Stimulated activated CD4-positive, alpha-beta T cell treated with anti-CD3 and anti-CD28 coated beads, Interleukin-1b, Interleukin-23, amount 100 ng/mL, for 4 hours (primary cell): ENCODE measurements at places on chromosomes 12 and 14.

- DNase-seq, result no peak
These were observed 331.5 kb downstream of the LRIG3 start for GRCh38 chr12:58588770-58589169.

DNA sequence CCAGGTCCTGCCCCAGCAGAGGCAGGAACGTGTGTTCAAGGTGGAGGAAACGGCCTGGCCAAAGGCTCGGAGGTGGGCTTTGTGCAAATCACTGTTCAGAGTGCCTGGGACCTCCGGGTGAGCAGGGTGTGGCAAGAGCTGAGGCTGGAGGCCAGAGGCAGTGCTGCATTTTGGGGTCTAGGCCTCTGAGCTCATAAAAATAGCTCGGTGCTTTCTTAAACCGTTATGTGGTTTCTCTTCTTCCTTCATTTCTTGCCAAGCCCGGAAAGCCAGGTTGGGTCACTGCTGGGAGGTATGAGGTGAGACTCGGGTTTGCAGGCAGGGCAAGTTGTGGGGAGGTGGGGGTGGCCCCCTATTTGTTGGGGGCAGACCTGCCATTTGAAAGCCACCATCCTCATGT is 178.8 kb upstream of the MYL2 start:
- DNase-seq, result no peak

- DNase-seq, result no peak
These were observed 26.8 kb upstream of the BMAL2 start for GRCh38 chr12:27305673-27306456.

GRCh38 chr14:51963286-51963685 is 26.1 kb upstream of the RTRAF start:
- no peak for DNase-seq

GRCh38 chr12:11601647-11602046 is 47.8 kb upstream of the ETV6 start:
- no peak for DNase-seq

- DNase-seq, result no peak
These were observed 132.8 kb downstream of the TTLL5 start for GRCh38 chr14:75793806-75794205.

GRCh38 chr12:93990832-93991803 is 157.3 kb upstream of the PLXNC1 start:
- no peak for DNase-seq

- DNase-seq, result no peak
These were observed 4.2 kb upstream of the LIN7A start for GRCh38 chr12:80941916-80942315.

GRCh38 chr12:59010941-59011340 is 90.6 kb upstream of the LRIG3 start:
- DNase-seq, result no peak

DNA sequence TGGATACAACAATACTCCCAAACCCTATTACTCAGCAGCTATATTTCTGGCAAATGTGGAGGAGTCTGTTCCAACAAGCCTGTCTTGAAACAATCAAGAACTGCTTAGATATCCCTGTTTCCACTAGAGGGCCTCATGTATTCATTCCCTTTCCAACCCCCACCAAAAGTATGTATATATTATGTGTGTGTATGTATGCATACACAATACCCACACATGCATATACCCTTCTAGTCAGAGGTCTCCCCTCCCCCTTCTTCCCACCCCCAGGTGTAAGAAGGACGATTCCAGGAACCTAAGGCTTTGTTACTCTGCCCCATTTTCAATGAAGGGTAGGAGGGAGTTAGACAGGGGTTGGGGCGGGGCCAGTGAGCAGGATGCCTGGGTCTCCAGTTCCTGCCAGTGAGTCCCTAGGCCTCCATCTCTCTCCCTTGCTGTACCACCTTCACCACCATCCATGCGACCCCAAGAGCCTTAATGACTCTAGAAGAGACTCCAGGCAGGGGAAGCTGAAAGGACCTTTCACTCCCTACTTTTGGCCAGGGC is at the start of gene DGKA:
Gene DGKA, plus strand, starts transcription at position 392 of the 546 bp plus-strand sequence. CDS start 5,342 bp downstream, outside the sequence.
- peak; percentile 69 for DNase-seq

DNA sequence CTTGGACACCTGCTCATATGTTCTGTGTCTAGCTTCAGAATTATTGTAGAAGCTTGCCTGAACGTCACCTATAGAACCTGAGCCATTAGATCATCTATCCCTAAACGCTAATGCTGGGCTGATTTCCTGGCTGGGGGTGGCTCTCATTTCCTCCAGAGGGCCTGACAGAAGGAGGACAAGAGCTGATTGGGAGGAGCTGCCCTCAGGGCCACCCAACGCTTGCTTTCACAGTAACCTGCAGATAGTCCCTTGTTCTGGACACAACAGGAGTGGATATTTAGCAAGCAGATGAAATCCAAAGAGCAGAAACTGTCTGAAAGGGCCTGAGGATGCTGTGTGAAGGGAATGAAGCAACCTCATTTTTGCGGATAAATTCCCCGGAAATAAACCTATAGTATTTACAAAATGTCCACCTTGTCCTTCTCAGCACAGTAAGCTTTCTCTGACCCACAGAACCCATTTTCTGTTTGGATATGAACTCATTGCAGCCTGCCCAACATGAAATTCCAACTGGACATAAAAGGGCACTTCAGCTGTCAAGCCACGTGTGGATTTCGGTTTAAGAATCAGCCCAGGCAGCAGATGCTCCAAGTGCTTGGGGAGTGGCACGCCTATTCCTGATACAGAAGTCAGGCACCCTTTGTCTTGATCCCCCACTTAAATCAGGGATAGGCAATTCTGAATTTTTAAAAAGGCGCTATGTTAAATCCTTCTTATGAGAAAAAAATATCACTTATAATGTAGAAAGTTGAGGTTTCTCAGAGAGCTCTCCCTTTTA is 32.8 kb upstream of the TUBA1C start:
- DNase-seq, result no peak

DNA sequence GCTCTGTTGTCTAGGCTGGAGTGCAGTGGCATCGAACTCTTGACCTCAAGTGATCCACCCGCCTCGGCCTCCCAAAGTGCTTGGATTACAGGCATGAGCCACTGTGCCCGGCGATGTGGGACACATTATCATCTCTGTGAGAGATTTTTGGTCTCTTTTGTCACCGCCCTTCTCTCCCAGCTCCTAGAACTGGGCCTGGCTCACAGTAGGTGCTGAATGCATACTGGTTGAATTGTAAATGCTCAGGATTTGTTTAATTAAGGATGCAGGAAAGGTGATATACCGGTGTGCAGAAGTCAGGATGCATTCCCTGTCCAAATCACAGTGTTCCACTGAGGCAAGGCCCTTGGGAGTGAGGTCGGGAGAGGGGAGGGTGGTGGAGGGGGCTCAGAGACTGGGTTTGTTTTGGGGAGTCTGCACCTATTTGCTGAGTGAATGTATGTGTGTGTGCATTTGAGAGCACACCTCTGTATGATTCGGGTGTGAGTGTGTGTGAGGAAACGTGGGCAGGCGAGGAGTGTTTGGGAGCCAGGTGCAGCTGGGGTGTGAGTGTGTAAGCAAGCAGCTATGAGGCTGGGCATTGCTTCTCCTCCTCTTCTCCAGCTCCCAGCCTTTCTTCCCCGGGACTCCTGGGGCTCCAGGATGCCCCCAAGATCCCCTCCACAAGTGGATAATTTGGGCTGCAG is 1.0 kb upstream of the KRT18 start:
- no peak for DNase-seq

- no peak for DNase-seq
These were observed 35.1 kb downstream of the SPX start for GRCh38 chr12:21561158-21561557.

- DNase-seq, result peak; percentile 12
These were observed 22.9 kb downstream of the JKAMP start for GRCh38 chr14:59507063-59507751.

DNA sequence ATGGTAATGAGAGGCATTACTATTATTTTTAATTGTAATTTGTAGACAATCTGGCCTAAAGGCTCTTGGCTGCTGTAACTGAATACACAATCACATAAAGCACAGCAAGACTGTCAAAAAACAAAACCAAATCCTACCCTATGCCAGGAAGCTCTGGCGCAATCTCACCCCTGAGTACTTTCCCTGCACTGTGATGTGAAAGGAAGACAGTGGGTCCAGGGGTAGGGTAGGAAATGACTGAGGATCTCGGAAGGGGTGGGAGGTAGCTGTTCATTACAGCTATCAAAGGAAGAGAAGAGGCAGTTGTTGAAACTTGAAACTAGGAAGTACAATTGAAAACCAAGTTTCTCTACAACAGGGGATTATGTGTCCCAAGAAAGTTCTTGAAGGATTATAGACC is 202.8 kb downstream of the ANO2 start:
- no peak for DNase-seq

- no peak for DNase-seq
These were observed 161.7 kb downstream of the SLC15A4 start for GRCh38 chr12:128662101-128662500.

GRCh38 chr12:52907092-52907810 is 2.4 kb upstream of the KRT8 start:
- no peak for DNase-seq

DNA sequence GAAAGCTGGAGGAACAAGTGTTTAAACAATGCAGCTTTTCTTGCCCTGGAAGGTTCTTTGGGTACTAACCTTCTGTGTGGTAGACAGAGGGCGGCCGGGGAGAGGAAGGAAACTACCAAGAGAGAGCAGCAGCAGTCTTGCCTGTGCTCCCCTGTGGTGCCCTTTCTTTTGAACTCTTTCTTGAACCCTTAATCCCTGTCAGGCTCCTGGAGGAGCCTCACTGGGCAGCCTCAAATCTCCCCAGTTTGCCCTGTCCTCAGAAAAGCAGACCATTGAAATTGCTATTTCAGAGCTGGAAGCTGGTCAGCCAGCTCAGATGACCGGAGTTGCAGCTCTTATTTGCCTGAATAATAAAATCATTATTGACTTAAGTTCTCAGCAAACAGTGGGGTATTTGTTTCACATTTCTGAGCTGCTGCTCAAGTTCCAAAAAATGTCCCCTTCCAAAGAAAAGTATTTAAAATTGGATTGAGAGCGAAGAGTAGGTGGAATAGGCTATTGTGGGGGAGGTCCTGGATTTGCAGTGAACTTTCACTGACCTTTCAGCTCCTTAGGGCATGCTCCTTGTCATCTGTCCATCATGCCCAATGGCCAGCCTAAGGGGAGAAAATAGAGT is 42.1 kb upstream of the RNASE3 start:
- no peak for DNase-seq

DNA sequence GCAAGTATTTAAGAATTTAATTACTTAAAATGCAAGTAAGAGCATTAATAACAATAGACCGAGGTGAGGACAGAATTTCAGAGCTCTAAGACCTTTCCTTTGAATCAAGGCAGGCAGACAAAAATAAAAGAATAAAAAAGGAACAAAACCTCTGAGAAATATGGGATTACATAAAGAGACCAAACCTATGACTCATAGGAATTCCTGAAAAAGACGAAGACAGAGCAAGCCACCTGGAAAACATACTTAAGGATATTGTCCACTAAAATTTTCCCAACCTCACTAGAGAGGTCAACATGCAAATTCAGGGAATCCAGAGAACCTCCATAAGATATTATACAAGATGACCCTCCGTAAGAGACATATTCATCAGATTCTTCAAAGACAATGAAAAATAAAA is 325.1 kb downstream of the AEBP2 start:
- no peak for DNase-seq

DNA sequence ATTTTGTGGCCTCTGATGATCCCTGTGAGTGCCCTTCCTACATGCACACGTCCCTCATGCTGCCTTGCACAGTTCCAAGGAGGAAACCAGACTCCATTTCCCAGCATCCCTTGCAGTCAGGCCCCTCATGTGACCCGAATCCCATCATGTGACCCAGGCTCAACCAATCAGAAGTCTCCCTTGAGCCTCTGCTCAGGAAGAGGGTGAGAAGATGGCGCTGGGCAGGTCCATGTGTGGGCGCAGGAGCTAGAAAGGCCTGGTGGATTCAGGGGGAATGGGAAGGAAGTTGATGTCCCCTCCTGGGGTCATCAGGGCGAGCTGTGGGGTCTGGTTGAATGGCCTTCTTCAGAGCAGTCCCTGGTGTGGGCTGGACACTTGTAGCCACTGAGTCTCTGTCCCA is 240.5 kb downstream of the ADGRD1 start:
- no peak for DNase-seq

GRCh38 chr12:55642267-55642666 is 5.6 kb downstream of the OR10P1 start:
- DNase-seq, result no peak

DNA sequence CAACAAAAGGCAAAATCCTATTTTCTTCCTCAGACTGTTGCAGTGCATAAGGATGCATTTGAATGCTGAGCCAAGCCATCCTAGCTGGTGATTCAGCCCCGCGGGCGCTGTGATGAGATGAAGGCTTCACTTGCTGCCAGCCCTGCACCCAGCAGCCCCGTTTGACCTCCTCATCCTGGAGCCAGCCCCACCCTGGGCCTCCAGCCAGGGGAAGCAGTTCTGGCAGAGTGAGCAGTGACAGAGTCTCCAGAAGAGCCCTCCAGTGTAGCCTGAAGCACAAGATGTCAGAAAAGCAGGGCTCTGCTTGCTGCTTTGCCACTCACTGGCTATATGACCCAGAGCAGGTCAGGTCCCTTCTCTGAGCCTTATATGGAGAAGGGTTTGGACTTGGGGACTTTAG is 96.2 kb upstream of the HSPB8 start:
- DNase-seq, result no peak

- no peak for DNase-seq
These were observed 1.7 kb upstream of the KCNJ8 start for GRCh38 chr12:21776175-21776574.

GRCh38 chr12:87142342-87142741 is 886.2 kb upstream of the MGAT4C start:
- no peak for DNase-seq

DNA sequence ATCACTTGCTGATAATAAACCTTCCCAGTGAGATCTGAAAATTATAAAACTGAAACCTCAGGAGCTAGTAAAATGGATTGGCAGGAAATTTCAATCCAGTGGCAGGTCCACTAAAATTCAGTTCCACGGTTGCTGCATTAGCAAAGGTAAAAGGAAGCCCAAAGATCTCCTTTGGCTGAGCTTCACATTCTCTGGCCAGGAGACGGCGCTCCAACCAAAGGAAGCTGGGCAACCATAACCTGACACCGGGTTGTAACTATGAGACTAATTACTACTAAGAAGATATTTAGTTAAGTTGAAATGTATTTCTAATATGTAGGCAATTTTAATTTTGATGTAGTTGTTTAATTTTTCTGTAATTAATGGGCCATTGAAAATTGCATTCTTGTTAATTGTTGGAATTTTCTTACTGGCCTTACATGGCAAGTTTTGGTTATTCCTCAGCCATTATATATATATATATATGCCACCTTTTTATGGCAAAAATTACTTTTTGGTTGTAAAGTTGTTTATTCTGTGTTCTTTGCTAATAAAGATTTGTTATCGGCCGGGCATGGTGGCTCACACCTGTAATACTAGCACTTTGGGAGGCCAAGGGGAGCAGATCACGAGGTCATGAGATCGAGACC is 17.0 kb downstream of the OR8S1 start:
- peak; percentile 12 for DNase-seq

- DNase-seq, result no peak
These were observed 2.1 kb downstream of the MSI1 start for GRCh38 chr12:120366845-120367232.
